Motor neuron (in vitro differentiated cells): ENCODE measurements at places on chromosomes 12 and 14.
A peak's percentile ranks its signal among the peaks of the same experiment; 100 is the strongest.

DNA sequence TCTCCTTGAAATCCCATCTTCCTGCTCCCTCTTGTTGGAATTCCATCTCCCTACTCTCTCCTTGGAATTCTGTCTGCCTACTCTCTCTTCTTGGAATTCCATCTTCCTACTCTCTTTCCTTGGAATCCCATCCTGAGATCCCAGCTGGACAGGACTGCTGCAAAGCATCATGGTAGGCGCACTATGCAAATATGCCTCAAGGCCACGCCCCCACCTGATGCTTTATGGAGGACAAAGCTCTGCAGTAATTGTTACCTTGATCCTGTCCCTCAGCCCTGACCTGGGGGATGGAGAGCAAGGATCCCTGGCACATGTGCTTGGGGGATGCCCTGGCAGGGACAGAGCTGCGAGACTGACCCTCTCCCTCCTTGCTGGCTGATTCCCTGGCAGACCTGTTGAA lies 185.6 kb downstream of the TBX5 start:
- no peak for ATAC-seq

GRCh38 chr12:28998662-28999120 lies 150.4 kb upstream of the FAR2 start:
- no peak for ATAC-seq

GRCh38 chr12:95573951-95574576 lies 22.8 kb upstream of the USP44 start:
- peak; percentile 61 for ATAC-seq

DNA sequence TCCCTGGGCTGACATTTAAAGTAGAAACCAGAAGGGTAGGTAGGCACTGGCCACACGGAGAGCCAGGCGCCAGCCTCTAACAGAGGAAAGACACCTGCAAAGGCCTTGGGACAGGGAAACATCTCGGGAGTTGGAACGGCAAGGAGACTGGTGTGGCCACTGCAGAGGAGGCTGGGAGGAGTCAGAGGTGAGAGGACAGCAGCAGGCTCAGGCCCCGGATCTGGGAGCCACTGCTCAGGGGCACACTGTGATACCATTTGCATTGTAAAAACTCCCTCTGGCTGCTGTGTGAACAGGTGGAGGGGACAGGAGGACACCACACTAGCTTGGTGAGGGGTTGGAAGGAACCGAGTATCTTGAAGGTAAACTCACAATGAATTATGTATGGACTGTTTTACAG lies 2.7 kb downstream of the ANHX start:
- ATAC-seq, result no peak

DNA sequence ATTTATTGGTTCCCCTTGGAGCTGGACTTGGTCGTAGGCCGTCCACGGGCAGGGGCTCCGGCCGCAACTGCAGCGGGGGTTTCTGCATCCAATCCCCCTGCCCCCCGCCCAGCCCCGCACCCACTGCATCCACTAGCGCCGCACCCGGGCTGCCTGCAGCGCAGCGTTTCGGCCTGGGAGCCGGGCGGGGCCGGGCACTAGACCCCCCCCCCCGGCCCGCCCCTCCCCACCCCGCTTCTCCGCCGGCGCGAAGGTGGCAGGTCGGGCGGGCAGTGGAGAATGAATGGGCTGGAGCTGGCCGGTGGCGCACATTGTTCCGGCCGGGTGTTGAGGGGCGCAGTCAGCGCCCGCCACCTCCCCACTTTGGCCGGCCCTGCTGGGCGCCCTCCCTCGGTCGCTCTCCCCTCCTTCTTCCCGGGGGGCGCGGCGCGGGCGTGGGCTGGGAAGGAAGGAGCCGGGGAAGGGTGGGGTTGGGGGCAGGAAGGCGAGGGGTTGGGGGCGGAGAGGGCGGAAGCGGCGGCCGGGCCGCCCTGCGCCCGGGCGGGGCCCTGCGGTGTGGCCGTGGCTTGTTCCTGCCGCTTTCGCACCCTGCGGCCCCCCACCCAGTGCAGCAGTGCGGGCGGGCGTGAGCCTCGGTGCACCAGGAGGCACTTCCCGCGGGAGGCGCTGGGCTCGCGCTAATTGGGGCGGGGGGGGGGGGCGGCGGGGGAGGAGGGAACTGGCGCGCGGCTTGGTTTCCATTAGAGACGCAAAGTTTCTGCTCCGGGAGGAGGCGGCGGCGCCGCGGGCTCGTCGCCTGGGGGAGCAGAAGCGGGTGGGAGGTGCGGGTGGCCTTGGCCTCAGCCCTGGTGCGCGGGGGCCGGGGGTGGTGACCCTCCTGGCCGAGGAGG lies 841 bp downstream of the CALM1 start:
- ATAC-seq, result peak; percentile 66

- ATAC-seq, result no peak
Measured at GRCh38 chr12:12977231-12977630, 22.8 kb downstream of the HEBP1 start.

DNA sequence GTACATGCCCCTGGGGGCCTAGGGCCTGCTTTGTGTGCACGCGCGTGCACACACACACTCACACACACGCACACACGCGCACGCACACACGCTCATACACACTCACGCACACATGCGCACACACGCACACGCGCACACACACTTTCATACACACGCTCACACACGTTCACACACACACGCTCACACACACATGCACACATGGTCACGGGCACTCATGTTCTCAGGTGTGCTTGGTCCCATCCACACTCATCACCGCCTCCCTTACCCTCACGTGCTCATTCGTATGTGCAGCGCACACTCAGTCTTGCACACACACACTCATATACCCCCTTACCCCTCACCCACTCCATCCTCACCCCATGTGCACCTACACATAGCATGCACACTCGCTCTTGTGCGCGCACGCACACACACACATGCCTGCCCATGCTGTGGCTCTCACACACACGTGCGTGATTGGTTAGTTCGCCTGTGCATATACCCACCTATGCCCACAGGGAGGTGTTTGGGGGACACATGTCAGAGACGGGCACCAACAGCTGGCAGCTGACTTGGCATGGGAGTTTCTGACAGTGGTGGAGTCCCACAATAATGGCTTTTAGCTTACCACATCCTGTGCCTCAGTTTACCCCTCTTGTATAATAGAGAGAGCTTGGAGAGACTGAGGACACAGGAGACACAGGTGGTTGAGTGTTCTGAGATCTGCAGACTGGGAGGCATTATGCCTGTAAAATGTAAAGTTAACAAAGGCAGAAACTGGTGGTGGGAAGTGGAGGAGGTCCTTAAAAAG lies 28.7 kb downstream of the TSPAN9 start:
- no peak for ATAC-seq

DNA sequence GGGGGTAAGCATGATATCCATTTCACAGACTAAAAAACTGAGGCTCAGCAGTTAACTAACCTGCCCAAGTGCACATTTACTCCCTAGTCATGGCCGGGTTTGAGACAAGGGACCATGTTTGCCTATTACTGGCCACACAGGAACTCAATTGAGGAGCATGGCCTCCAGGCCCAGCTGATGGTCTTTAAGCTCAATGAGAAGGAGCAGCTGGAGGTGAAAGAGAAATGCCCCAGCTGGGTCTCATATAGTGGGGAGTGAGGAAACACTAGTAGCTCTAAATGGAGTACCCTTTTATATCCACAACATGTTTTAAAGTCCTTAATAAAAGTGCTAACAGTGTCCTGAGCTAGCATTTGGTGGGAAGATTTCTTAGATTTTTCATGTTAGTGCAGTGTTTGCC lies 1.6 kb downstream of the TDP1 start:
- no peak for ATAC-seq
